ENCODE measurements at places on chromosomes 1 and 21.

- DNase-seq, result no peak
Observed at GRCh38 chr1:204307334-204307883, 52.3 kb downstream of the PLEKHA6 start.

DNA sequence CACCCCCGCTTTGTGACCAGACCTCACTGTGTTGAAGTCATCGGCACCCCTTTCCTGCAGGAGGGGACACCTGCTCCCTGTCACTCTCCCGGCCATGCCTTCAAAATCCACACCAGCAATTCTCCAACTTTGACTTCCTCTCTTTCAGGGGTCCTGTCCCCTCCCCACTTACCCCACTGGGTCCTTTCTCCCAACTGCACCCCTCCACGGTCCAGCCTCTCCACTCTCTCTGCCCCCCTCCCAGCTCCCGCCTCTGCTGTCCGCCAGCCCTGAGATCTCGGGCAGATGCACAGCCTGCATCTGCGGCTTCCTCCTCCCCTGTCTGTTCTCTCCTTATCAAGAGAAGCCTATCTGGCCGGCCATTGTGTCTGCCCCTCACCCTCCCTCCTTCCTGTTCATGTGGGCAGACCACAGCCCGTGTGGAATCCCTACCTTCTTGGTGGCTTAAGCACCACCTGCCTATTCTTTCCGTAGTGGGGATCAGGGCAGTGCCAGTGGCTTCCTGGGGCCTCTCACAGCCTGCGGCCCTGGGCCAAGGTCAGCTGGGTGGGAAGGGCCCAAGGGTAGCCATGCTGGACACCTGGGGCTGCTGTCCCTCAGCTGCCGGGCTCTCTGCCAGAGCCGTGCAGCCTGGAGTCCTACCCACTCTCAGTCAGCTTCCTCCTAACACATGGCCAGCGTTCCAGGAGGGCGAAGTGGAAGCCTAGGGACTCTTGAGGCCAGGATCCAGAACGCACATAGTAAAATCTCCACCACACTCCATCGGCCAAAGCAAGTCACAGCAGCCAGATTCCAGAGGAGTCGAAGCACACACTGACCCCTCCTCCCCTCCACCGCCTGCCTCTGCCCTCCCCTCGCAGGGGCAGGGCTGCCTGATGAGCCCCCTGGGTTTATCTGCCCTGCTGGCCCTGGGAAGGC, 5.1 kb upstream of the HES4 start:
- DNase-seq, result no peak

DNA sequence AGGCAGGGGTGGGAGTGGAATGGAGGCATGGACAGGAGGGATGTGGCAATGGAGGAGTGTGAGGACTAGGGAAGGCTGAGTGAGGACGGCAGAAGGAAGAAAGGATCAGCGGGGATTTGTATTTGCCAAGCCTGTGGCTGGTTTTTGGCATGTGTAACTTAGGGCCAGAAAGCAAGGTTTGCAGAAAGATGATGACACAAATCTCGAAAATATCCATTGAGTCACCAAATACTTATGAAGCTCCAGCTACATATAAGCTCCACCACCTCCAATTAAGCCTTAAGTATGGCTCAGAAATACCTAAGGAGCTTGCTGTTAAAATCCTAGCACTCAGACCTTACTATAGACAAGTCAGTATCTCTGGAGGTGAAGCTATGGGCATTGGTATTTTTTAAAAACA, 90.1 kb downstream of the OMA1 start:
- DNase-seq, result no peak

DNA sequence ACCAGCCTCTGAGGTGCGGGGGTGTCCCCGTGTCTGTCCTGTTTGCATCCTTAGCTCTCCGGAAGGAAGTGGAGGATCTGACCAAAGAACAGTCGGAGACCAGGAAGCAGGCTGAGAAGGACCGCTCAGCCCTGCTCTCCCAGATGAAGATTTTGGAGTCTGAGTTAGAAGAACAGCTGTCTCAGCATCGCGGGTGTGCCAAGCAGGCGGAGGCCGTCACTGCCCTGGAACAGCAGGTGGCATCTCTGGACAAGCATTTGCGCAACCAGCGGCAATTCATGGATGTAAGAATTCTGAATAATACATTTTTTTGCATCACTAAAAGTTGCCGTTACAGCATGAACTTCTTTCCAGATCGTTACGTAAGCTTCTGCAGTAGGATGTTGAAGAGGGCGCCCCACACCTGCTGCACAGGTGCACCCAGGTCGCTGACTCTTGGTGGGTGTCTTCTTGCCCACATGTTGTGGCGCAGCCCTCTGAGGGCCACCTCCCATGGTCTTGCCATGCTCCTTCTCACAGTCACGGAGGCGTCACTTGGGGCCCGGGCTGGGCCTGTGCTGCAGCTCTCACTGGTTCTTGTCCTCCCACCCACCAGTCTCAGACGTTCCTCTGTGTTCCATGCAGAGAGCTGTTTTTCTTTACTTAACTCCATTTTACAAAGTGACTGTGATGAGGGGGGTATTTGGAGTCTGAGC, 61.3 kb upstream of the DIP2A start:
- no peak for DNase-seq

DNA sequence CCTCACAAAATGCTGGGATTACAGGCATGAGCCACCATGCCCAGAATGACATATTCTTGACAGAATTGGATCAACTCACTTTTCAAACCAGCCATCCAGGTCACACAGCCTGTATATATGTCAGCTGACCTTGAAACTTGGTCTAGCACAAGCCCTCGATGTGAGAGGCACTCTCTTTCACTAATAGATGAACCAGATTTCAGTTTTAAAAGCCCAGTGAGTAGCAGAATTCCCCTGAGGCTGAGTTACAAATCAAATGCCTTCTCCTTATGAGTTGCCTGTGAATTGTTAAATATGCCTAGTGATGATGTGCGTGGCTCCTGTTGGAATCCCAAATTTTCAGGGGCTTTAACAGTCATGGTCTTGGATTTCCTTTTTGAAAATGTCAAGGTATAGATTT, 88.7 kb downstream of the CD247 start:
- DNase-seq, result no peak

Data from inflammatory macrophage treated with lipopolysaccharide for 1 hour (primary cell).